CD4-positive, alpha-beta T cell treated with Interleukin-12 subunit alpha and Interleukin-12 subunit beta, for 1 hour (primary cell): ENCODE measurements at places on chromosomes 4 and X.
A peak's percentile ranks its signal among the peaks of the same experiment; 100 is the strongest.

DNA sequence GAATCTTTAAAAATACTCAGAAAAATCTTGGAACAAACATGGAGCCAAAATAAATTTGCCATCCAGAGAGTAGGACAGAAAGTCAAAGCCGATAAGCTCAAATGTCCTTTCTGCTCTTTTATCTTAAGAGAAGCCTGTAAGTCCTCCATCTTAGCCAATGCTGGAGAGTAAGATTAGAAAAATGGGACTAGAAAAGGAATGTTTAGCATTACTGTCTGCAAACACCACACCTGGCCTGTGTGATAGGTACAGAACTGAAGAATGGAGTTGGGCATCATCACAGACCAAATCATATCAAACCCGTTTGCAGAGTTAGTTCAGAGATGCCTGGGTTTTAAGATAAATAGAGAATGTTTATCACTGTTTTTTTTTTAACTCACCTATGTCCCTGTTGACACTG is 10.5 kb upstream of the SLC39A8 start:
- no peak for DNase-seq

GRCh38 chrX:40877887-40878286 is 142.5 kb upstream of the MED14 start:
- DNase-seq = peak; percentile 48

- no peak for DNase-seq
These were observed 23.1 kb upstream of the KLHL2 start for GRCh38 chr4:165184220-165184619.

- peak; percentile 59 for DNase-seq
These were observed 50.6 kb downstream of the LGI2 start for GRCh38 chr4:24980064-24980690.

DNA sequence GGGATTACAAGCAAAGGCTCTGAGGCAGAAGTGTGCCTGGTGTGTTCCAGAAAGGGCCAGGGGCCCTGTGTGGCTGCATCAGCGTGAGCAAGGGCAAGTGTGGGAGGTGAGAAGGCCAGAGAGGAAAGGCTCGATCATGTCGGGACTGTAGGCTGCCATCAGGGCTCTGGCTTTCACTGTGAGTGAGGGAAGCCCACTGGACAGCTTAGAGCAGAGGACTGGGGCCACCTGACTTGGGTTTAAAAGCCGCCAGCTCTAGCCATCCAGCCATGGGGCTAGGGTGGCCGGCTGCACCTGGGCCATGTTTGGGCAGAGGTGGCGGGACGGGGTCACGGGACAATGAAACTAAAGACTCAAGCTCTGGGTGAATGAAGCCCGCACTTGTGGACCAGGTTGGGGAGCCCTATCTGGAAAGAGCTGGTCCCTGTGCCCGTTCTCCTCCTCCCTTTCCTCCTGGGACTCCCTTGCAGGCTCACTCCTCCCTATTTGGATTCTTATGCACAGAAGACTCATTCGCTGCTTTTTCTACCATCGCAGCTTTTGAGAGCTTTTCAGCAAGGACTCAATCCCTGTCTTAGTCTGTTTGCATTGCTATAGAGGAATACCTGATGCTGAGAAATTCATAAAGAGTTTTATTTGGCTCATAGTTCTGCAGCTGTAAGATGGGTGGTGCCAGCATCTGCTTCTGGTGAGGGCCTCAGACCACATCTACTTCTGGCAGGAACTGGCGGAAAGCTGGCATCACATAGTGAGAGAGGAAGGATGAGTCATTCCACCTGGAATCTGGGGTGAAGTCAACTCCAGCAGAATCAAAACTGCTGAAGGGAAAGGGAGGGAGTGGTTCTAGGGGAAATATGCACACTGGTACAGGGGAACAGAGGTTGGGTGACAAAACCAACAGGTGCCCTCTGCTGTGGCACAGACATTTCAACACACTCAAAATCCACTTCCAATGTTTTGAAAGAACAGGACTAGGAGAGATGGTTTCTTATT is 15.3 kb downstream of the CTAG1B start:
- no peak for DNase-seq
